H9 (cell line): ENCODE measurements at places on chromosomes 2 and 18. TPM values are rescaled to one million over a fixed set of nuclear protein-coding genes. Genes with fewer than 3 reads are reported as not detected.

The OXER1 gene
- 1.6 TPM in 2 replicates for total RNA-seq

The SFTPB gene
- total RNA-seq = not detected in 2 replicates

The ALPP gene
- 0.15 and 0.20 TPM in 2 replicates for total RNA-seq

The CHRNG gene
- not detected in 2 replicates for total RNA-seq

The REG3A gene
- not detected in 2 replicates for total RNA-seq

The OSBPL6 gene
- 4.3 and 4.6 TPM in 2 replicates for total RNA-seq

The ZNF385B gene
- 2.1 and 3.0 TPM in 2 replicates for total RNA-seq

The AGPS gene
- total RNA-seq = 60.1 and 60.9 TPM in 2 replicates

The GKN2 gene
- total RNA-seq = not detected in 2 replicates

The LAMA3 gene
- 0.33 and 0.68 TPM in 2 replicates for total RNA-seq

The CRYBA2 gene
- total RNA-seq = not detected in 2 replicates

The MITD1 gene
- total RNA-seq = 35.2 and 39.4 TPM in 2 replicates

The CCDC93 gene
- total RNA-seq = 16.4 and 16.9 TPM in 2 replicates

The TIA1 gene
- total RNA-seq = 179 and 193 TPM in 2 replicates

The DAPL1 gene
- not detected in 2 replicates for total RNA-seq

The VWA3B gene
- not detected in 2 replicates for total RNA-seq

The TRPM8 gene
- total RNA-seq = 0.20 and 0.28 TPM in 2 replicates

The R3HDM1 gene
- total RNA-seq = 58.8 and 59.0 TPM in 2 replicates

The DSC3 gene
- 0.35 and 0.61 TPM in 2 replicates for total RNA-seq

The CENPA gene
- total RNA-seq = 19.3 and 21.4 TPM in 2 replicates

The FLACC1 gene
- 0.42 TPM in 1 of 2 replicates, not detected in the other for total RNA-seq

The RNU2-63P gene
- total RNA-seq = 20.4 and 31.1 TPM in 2 replicates

The ABHD1 gene
- 0.31 and 0.61 TPM in 2 replicates for total RNA-seq

The IRS1 gene
- 15.0 and 16.3 TPM in 2 replicates for total RNA-seq

The SERPINB13 gene
- not detected in 2 replicates for total RNA-seq

The REG3G gene
- not detected in 2 replicates for total RNA-seq

The GPR45 gene
- not detected in 2 replicates for total RNA-seq

The TTR gene
- total RNA-seq = not detected in 2 replicates

The TBR1 gene
- total RNA-seq = 0.24 TPM in 1 of 2 replicates, not detected in the other

The LINC00305 gene
- not detected in 2 replicates for total RNA-seq

The HAAO gene
- 5.3 and 6.6 TPM in 2 replicates for total RNA-seq

The CNGA3 gene
- not detected in 2 replicates for total RNA-seq

The FOXI3 gene
- total RNA-seq = 18.3 and 19.2 TPM in 2 replicates

The SLC9A2 gene
- 0.04 TPM in 2 replicates for total RNA-seq

The DPP10 gene
- total RNA-seq = 10.9 and 11.3 TPM in 2 replicates

The APOB gene
- total RNA-seq = 0.26 TPM in 2 replicates

The WNT10A gene
- not detected in 2 replicates for total RNA-seq

The ASXL3 gene
- total RNA-seq = 0.35 and 0.70 TPM in 2 replicates

The CROCC2 gene
- total RNA-seq = not detected in 2 replicates

The ALPI gene
- total RNA-seq = not detected in 2 replicates

The PARD6G gene
- total RNA-seq = 11.2 and 12.0 TPM in 2 replicates

The OR6B2 gene
- not detected in 2 replicates for total RNA-seq

The TUBA3E gene
- total RNA-seq = 0.13 and 0.26 TPM in 2 replicates

The RRM2 gene
- 163 and 176 TPM in 2 replicates for total RNA-seq

The SNTG2 gene
- 12.7 and 13.2 TPM in 2 replicates for total RNA-seq

The ADRA2B gene
- total RNA-seq = 2.7 TPM in 2 replicates

The GRP gene
- total RNA-seq = not detected in 2 replicates

The COL6A3 gene
- 0.66 and 0.81 TPM in 2 replicates for total RNA-seq

The AQP12B gene
- total RNA-seq = not detected in 2 replicates

The GREB1 gene
- 15.3 and 16.5 TPM in 2 replicates for total RNA-seq

The SPEG gene
- total RNA-seq = 23.7 and 25.2 TPM in 2 replicates

The RSAD2 gene
- not detected in 2 replicates for total RNA-seq

The ATP6V1B1 gene
- total RNA-seq = not detected in 2 replicates

The DSEL gene
- 5.3 and 6.0 TPM in 2 replicates for total RNA-seq

The MAP3K20 gene
- 8.7 and 9.2 TPM in 2 replicates for total RNA-seq

The RAB1A gene
- total RNA-seq = 112 and 119 TPM in 2 replicates

The RUFY4 gene
- 0.44 and 0.66 TPM in 2 replicates for total RNA-seq

The GALNT14 gene
- total RNA-seq = 2.4 and 2.7 TPM in 2 replicates

The ALLC gene
- not detected in 2 replicates for total RNA-seq
